ENCODE measurements at places on chromosomes 1 and 21.

DNA sequence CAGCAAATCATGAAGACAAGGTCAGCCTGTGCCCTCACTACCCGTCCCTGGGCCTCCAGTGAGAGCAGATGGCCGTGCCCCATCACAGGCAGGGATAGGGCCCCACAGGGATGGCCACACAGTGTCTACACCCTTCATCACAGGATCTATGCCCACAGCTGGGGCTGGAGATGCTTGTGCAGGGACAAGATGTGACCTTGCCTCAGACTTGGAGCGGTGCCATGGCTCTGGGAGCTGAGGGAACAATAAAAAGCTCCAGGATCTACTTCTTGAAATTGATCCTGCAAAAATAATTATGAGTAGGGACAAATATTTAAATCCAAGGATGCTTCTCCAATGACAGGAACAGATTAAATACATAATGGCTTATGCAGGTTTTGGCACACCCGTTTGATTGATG is 25.4 kb upstream of the TCEA3 start:
- no peak for DNase-seq

- no peak for DNase-seq
Measured at GRCh38 chr1:147236959-147237791, 5.3 kb upstream of the CHD1L start.

- no peak for DNase-seq
Measured at GRCh38 chr1:21625390-21626190, 43.6 kb downstream of the RAP1GAP start.

DNA sequence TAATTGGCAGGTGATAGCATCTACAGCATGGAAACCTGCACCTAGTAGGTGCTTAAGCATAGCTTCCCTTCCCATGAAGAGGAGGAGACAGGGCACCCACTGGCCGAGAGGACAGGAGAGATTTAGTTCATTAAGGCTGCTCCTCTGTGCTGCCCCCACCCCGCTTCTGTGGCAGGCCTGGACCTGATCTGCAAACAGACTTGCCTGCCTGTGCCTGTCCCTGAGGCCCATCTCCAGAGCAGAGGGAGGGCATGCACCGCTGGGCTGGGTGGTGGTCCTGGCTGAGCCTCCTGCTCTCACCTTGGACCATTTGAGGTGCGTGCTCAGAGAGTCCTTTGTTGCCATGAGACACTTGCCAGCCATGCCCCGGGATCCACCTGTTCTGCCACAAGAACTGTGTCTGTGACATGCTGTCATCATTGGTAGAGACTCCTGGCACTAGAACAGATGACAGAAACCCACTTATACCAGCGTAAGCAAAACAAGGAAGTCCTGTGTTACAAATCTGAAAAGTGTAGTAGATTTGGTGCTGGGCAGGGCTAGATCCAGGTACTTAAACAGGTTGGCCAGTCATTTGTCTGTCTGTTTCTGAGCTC is 55.6 kb downstream of the PTPRF start:
- DNase-seq, result no peak

DNA sequence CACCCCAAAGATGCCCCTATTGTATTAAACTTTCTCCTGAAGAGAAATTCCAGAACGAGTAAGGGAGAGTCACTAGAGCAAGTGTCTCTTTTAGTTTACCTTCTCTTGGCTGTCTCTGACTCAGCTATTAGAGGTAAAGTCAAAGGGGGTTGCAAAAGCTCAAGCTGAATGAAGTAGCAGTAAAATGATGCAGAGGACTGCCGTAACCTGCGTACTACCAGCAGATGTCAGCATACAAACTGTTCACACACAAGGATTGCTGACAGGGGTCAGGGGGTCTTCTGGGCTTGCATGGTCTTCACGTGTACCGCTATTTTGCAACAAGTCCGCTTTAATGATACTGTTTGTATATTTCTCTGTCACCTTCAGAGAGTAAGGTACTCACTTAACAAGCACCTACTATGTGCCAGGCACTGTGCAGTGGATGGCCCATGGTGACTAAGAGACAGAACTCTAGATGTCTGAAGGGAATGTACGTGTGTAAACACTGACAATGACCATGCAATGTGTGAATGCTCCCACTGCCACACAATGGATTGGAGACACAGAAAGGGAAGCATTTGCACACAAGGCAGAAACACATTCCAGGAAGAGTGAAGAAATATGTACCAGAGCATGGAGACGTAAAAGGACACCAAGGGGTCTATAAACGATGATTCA is 34.9 kb downstream of the CHML start:
- DNase-seq, result no peak

DNA sequence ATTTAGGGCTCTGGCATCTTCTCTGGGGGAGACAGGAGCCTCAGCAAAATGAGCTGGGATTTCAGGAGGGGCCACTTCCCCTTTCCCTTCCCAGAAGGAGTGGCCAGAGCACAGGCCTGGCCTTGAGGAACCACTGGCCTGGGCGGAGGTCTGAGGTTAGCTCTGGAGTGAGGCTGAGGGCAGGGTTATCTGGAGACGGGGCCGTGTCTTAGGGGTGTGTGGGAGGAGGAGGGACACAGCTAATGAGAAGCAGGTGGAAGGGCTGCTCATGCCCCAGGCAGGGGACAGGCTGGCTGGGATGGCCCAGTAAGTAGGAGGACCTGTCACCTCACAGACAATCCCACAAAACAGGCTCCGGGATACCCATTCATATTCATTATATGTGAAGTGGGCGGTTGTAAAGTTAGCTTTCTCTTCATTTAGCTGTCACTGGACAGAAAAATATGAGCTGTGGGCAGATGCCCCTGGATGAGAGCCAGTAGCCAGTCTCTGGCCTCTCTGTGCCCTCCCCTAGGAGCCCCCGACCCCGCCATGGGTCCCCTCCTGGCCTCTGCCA is 12.4 kb downstream of the ALX3 start:
- DNase-seq, result no peak

DNA sequence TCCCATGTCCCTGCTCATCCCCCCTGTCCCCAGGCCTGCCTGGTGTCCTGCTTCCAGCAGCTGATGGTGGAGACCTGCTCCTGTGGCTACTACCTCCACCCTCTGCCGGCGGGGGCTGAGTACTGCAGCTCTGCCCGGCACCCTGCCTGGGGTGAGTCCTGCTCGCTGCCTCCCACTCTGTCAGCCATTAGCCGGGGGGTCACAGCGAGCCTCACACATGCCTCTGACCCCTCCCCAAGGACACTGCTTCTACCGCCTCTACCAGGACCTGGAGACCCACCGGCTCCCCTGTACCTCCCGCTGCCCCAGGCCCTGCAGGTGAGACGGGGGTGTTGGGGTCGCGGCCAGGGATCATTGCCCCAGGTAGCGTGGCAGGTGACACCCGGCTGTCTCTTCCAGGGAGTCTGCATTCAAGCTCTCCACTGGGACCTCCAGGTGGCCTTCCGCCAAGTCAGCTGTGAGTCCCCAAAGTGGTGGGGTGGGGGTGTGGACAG is 10.0 kb downstream of the SCNN1D start:
- DNase-seq, result peak; percentile 18

GRCh38 chr21:29306920-29307319 is 8.2 kb downstream of the BACH1 start:
- DNase-seq, result no peak

DNA sequence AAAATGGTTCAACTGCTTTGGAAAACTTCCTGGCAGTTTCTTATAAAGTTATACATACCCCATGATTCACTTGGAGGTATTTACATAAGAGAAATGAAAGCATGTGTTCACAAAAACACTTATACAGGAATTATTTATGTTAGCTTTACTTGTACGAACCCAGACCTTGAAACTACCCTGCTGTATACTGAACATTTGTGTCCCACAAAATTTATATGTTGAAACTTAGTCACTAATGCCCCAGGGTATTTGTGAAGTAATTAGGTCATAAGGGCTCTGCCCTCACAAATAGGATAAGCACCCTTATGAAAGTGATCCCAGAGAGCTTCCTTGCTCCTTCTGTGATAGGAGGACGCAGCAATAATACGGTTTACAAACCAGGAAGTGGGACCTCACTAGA is 42.7 kb upstream of the B3GALT2 start:
- DNase-seq, result no peak

DNA sequence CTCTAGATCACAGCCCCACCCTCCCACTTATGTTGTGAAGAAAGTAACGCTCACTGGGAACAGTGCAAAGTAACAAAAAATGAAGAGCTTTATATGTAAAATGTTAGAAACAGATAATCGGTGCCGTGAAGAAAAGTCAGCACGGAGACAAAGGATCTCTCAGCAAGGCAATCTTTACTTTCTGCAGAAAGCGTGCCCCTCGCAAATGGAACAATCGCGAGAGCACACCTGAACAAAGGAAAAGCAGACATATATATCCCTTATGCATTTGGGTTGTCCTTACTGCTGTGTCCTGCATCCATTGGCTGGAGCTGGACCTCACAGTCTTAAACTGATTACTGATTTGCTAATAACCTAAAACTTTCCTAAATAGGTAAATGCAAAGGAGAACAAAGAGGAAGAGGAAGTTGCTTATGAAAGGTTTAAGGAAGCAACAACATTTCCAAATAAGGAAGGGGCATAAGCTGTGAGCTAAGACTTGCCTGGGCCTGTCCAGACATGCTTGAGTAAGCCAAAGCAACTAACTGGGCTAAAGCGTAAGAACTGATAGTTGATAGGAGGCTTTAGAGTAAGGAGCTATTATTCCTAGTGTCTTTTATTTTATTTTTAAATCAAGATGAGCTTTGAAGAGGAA is 89.7 kb downstream of the GTF2B start:
- no peak for DNase-seq

GRCh38 chr1:101264697-101265096 is 27.9 kb downstream of the S1PR1 start:
- no peak for DNase-seq

DNA sequence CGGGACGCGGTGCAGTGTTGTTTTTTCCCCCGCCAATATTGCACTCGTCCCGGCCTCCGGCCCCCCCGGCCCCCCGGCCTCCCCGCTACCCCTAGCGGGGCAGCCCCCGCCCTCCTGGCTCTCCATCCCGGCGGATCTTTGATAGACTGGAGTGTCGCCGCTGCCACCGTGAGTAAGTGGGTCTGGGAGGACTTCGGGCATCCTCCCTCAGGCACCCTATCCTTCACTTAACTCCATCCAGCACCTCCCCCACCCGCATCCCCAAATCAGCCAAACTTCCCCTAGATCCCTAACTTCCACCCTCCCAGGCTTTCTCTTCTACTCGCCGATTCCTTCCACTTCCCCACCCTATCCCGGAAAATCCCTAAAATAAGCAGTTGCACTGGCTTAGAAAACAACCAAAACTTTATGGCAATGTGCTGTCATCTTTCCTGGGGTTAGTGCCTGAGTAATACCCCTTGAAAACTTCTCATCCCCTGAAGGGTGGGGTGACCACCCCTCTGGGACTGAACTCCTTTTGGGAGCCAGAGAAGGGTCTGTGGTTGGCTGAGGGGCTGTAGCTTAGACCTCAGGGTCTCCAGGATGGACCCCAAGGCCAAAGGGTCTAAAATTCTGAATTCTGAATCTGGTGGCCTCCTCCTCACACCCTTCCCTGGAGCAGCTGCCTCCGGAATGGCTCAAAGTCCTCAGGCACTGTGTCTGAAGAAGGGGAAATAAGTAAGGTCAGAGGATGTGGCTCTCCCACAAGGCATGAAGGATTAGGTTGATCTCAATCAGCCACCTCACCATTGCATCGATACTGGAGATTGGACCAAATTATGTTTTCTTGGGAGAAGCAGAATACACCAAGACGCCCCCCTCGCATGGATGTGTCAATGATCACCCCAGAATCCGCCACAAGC is 12.2 kb downstream of the THBS3 start:
- DNase-seq, result no peak

DNA sequence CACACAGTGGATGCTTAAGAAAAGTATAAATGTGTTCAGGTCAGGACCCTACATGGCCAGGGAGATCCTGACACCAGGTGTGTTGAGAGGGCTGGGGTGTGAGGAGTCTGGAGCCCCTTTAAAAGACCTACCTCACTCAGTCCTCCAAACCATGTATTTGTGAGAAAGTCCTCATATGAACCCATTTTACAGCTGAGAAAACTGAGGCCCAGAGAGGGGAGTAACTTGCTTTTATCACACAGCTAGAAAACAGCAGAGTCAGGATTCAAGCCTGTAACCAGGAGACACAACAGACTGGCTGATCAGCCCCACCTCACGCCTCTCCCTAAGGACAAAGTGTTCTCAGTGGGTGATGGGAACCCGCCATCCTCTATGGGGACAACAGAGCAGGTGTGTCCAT is 706.7 kb downstream of the PTPRU start:
- no peak for DNase-seq

- no peak for DNase-seq
Measured at GRCh38 chr1:169124459-169124858, 18.0 kb downstream of the ATP1B1 start.

GRCh38 chr1:160541622-160542302 is 18.7 kb upstream of the SLAMF6 start:
- DNase-seq, result peak; percentile 76

DNA sequence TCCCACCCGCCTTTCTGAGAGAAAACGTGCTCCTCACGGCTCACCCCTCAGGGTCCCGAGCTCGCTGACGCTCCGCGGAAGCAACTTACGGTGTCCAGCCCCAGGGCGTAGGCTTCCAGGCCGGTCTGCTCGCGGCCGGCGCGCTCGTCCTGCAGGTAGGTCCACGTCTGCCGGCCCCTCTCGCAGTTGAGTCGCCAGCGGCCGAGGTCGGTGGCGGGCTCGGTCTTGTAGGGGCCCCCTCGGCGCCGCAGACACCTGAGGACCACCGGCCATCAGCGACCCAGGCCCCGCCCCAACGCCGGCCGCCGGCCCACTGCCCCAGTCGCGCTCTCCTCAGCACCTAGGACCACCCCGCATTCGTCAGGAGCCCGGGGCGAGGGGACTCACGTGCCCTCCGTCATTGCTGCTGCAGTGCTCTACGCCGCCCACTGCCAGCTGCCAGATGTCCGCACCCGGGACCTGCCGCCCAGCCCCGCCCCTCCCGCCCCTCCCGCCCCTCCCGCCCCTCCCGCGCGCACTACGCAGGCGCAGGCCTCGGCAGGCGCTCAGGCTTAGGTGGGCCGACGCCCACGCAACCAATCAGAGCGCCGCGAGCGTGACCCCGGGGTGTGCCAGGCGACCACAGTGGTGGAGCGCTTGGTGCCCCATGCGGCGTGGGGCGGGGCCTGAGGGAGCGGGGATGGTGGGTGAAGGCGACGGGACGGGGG is at the start of gene LSS:
Gene LSS, minus strand, starts transcription at position 430 of the 707 bp plus-strand sequence. Its CDS starts 29 bp downstream, at position 401.
- DNase-seq, result peak; percentile 72

All from kidney glomerular epithelial cell (primary cell).